ENCODE measurements at places on chromosomes 1 and 21.

DNA sequence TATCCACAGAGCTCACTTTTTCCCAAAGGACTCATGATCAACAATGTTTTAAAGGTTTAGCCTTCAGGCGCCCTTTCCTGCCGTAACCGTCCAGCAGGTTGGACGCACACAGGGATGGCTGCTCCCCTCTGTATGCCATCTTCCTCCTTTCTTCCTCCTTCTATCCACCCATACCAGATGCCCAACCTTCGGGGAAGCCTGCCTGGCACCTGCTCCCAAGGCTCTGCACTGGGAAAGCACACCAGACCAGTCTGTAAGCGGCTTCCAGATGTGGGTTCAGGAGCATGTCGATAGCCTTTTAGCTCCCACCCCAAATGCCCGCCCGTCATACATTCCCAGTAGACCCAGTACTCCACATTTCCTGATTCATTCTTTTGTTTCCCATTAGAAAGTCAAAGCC, 52.9 kb downstream of the STUM start:
- DNase-seq = no peak

DNA sequence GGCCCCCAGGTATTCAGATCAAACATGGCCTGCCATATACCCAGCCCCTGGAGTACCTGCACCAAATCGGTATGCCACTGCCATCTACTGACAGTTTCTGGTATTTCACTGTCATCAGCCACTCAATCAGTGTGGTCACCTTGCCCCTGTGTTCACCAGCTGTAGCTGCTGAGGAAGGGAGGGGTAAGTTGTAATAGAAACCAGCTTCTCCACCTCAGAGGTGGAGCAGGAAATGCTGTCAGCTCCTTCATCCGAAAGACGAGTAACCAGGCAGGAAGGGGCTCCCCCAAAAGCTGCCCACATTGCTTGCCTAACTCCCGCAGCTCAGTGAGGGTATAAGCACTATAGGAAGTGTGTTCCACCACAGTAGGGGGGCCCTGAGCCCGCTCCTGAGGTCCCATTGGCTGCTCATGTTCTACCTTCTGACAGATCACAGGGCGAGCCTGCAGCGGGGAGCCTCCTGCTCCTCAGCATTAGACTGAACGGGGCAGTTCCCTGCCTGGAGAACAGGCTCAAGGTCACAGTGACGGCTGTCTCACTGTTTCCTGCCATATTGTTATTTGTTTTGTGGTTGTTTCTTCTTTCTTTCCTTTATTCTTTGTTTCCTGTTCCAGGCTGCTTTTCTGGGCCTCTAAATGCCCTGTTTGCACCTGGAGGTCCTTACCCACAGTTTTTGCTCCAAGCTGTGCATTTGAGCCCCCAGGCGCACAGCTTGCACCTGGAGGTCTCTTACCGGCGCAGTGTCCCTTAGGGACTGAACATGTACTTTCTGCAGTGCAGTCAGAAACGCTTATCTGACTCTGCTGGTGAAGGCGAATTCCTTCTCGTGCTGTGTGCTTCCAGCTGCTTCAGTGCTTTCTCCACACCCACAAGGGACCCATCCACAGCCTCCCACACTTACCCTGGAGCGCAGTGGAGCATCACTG, 1638.3 kb downstream of the MRPL39 start:
- DNase-seq = peak; percentile 21

- DNase-seq = peak; percentile 24
Observed at GRCh38 chr1:226064816-226065248, 2.3 kb downstream of the H3-3A start.

- DNase-seq = no peak
Observed at GRCh38 chr1:160058087-160058486, 11.9 kb downstream of the KCNJ10 start.

GRCh38 chr1:99469550-99469971, 176.4 kb upstream of the PALMD start:
- DNase-seq = no peak

DNA sequence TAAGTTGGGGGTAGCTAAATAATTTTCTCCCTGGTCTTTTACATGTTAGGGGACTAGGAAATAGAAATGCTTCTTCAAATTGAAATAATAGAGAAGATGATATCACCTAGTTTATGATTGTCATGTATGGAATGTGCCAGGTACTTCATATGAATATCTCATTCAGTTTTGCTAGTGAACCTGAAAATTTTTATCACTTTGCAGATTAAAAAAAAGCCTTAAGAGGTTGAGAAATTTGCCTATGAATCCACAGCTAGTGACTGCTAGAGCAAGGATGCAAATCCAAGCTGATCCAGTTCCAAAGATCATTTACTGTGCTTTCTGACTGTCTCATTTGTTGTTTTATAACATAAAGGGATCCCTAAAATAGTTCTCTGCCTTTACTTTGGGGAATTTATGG, 24.7 kb downstream of the RNF2 start:
- DNase-seq = no peak

DNA sequence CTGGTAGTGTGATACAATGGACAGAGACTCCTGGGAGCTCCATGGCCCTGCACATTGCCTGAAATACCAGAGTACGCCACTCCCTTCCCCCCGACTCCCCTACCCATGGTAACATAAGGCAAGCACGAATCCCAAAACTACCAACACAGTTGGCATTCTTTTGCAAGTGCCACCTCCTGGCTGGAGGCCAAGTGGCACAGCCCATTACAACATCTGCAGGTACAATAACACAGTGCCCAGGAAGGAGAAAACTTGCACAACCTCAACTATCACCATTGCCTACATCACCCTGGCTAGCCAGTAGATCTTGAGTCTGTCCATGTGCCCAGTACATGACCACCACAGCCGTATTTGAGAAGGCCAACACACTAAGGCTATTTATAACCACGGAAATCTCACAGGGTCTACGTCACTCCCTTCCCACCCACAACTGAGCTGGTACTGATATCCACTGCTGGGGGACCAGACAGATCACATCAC, 11.7 kb downstream of the ADAMTS1 start:
- DNase-seq = no peak

Measured in GM19239 (cell line).